ENCODE measurements at places on chromosomes 11 and 22. TPM values are rescaled to one million over a fixed set of nuclear protein-coding genes. Genes with fewer than 3 reads are reported as not detected.
A peak's percentile ranks its signal among the peaks of the same experiment; 100 is the strongest.

DNA sequence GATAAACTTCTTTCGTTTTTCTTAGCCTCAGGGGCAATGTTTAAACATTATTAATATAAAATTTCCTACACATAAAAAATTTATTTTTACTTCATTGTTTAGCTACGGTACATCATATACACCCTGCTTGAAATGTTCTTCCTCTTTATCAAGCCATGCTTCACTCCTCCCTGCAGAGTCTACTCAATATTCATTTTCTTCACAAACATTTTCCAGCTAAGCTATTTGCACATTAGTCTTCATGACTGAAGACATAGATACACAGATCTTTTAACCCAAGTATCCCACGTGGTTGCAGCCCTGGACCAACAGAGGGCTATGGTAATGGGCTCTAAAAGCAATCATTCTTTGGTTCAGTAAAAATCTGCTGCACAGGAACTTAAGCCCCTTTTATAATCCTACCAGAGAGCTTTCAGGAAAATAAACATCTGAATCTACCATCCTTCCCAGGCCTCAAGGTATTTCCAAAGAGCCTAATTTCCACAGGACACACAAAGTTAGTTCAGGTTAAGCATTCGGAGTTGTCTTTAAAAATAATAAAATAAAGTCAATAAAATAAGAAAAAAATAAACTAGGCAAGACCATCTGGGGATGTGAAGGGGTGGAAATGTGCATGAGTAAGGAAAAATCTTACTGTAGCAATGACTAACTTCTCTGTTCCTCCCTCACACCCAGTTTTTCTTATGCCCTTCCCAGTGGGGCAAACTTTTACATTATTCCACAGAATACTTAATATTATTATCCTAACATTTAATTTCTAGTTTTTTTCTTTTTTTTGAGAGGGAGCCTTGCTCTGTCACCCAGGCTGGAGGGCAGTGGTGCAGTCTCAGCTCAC is 21.6 kb upstream of the OR6X1 start:
- no peak for DNase-seq

- no peak for DNase-seq
These were observed 16.2 kb upstream of the ST3GAL4 start for GRCh38 chr11:126339073-126339862.

HIKESHI gene
- 36.7 TPM for total RNA-seq

SEPTIN3 gene
- 0.36 TPM for total RNA-seq

SERPING1 gene
- total RNA-seq: 347 TPM

GRCh38 chr22:32660292-32660691 is 141.2 kb upstream of the TIMP3 start:
- peak; percentile 71 for DNase-seq

DNA sequence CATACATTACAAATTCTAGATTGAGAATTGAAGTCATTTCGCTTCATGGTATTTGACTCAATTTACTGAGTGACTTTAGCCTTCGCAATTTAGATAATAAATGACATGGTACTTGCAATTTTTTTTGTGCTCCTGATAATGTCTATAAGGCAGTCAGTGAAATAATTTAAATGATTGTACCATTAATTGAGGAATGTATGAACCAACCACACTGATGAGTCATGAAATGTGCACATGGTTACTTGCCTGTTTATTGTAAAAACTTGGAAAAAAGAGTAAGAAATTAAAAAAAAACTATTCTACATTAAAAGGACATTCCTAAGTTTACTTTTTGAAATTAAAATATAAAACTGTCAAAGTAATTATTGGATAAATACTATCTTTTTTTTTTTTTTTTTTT is 43.3 kb downstream of the DNAJC24 start:
- no peak for DNase-seq

- DNase-seq: no peak
These were observed 50.2 kb upstream of the RAPSN start for GRCh38 chr11:47499161-47499560.

ISX gene
- not detected for total RNA-seq

GRCh38 chr11:58787903-58788302 is 56.2 kb upstream of the GLYAT start:
- DNase-seq: no peak

OR6T1 gene
- not detected for total RNA-seq

- DNase-seq: no peak
These were observed 43.1 kb downstream of the TRAF6 start for GRCh38 chr11:36467012-36467411.

NECTIN1 gene
- 17.9 TPM for total RNA-seq

GRCh38 chr11:93519179-93519578 is 24.0 kb downstream of the SMCO4 start:
- no peak for DNase-seq

KCNC1 gene
- not detected for total RNA-seq

DNA sequence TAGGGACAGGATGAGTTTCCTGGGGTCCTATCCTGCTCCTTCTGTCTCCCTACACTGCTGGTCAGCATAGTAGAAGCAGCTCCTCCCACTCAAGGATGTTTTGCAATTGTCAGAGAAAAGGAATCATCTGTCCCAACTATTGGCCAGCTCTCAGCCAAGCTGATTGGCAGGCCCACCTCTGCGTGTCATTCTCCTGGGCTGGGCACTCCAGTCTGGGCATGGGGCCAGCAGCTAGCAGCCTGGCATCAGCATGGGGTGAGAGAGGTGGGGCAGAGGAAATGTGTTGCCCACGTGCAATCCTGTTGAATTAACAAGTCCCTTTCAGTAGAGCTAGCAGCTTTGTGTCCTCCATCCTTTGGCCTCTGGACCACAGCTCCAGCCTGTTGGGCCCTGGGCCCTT is 14.1 kb downstream of the ANKK1 start:
- no peak for DNase-seq

GRCh38 chr11:15773476-15774387 is 582.6 kb downstream of the SOX6 start:
- no peak for DNase-seq

CEP126 gene
- 9.4 TPM for total RNA-seq

- no peak for DNase-seq
These were observed 17.4 kb downstream of the TP53AIP1 start for GRCh38 chr11:128925250-128925600.

DNA sequence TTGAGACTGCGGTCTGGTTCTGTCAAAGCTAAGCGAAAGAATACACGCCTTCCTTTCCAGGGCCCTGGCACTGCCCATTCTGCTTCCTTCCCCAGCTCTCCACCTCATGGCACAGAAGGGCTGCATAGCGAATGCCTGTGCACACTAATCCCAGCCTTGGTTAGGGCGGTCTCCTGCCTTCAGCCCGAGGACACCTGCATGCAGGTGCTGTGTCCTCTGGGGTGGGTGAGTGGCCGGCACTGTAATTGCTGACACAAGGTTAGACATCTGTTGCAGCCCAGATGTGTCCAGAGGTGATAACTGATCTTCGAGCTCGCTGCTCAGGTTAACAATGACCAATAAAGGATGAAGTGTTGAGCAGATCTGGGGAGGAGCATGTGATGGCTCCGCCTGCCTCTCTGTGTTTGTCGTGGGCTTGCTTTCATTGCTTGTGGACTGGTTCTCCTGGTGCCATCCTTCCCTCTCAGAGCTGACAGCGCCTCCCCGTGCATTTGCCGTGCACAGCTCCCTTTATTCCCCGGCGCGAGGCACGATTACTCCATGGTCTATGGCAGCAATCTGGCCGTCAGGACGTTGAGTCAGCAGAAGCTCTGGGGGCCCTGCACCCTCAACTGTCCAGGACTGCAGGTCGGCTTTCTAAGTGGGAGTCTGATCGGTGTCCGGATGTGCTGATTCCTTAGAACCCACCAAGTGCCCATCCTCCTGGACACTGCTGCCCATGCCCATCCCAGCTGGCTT is 1088.2 kb downstream of the BRD1 start:
- no peak for DNase-seq

GRCh38 chr22:19086896-19087295 is 35.3 kb downstream of the DGCR2 start:
- DNase-seq: no peak

DNA sequence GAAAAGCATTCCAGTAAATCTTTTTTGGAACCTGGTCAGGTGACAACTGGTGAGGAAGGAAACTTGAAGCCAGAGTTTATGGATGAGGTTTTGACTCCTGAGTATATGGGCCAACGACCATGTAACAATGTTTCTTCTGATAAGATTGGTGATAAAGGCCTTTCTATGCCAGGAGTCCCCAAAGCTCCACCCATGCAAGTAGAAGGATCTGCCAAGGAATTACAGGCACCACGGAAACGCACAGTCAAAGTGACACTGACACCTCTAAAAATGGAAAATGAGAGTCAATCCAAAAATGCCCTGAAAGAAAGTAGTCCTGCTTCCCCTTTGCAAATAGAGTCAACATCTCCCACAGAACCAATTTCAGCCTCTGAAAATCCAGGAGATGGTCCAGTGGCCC is 24.1 kb upstream of the TTC36 start:
- DNase-seq: no peak
